NK-92 treated with Interleukin-12 subunit alpha and Interleukin-12 subunit beta, amount 100 ng/mL, for 24 hours (cell line): ENCODE measurements at places on chromosomes 12 and 14.

GRCh38 chr12:73308079-73308478 lies 1035.9 kb downstream of the TRHDE start:
- DNase-seq: no peak

DNA sequence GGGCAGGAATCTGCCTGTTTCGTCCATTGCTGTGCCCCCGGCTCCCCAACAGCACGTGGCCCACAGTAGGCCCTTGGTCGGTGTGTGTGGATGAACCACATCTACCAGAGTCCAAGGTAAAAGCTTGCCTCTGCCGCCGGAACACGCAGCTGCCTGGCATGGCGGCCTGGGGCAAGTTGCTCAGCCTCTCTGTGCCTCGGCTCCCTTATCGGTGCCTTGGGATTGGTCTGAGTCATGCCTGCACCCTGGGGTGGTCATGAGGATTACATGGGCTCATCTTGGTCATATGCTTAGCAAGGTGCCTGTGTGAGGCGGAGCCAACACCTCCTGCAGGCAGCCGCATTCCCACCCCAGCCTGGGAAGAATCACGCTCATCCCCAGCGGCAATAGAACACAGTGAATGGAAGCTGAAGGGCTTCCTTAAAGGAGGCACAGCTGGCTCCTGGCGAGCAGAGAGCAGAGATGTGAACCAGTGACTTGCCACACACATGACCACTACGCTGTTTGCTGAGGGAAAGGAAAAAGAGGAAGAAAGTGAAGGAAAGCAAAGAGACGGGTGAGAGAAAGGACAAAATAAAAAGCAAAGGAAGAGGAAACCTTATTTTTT lies 5.5 kb upstream of the SCARB1 start:
- no peak for DNase-seq

DNA sequence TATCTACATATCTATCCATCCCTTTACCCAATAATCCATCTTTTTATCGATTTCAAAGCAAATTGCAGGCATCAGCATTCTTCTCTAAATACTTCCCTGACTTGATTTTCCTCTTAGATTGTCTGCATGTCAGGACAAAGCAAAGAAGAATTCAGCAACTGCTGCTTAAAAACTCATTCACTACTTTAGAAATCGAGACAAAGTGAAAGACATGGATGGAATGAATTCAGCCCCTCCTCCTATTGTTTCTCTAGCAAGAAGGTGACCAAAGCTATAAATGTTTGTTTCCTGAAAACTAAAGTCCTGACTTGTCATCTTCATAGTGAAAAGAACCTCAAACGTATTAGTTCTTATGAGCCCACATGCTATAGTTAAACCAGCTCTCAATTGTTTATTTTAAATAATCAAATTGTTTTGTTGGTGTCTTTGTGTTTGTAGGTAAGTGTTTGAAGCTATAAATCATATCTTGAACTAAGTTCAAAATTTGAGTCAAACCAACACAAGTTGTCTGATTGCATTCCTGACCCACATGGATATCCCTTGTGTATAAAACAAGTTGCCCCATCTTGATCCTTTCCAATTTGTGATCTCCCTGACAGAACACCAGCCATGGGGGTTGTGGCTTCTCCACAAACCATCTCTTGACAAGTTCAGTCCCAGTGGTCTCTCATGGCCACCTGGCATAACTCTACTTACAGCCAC lies 58.6 kb upstream of the ARHGAP5 start:
- no peak for DNase-seq

DNA sequence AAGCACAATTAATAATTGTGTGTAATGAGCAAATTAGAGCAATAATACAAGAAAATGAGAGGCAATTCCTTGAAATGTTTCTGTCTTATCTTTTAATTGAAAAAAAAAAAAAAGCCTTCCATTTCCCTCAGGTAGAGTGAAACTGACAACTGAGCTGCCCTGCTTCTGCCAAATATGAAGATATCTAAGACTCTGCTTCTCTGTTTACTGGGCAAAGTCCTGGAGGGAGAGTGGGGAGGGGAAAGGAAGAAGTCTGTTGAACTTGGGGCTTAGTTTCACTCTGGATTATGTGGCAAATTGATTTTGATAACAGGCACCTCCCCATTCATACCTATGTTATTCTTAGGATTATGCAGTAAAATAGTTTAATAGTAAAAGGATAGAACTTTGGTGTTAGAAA lies 364.9 kb downstream of the NRXN3 start:
- no peak for DNase-seq

DNA sequence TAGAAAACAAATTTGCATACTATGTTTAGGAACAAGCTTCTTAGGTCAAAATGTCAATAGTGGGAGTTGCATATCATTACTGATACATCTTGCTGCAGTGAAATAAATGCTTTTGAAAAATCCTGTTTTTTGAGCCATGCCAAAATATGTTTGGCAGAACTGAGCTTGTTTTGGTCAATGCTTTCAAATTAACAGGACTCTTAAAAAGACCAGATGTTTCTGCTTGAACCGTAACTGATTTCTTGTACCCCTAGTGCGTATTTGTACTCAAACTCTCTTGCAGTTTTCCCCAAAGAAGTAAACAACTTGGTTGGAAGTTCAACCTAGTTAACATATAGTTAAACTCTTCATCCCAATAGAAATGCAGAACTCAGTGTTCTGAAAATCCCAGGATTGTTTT lies 3.4 kb downstream of the TRHDE start:
- no peak for DNase-seq

DNA sequence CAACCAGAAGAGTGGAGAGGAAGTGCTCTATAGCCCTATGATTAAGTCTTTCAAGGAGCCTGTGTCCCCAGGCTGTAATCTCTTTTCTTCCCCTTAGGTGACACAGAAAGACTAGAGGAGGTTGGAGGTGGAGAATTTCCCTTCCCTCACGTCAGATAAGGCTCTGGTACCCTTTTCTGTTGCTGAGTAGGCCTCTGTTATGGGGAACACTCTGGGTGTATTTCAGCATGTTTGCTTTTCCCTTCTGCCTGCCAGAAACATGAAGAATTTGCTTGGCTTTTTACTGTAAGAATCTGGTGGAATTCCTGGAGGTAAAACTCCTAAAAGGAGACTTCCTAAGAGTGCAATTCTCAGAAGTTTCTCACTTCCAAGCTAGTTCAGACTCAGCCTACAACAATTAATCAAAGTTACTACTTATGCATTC lies 58.3 kb downstream of the SIX1 start:
- DNase-seq: no peak

GRCh38 chr14:61934385-61934784 lies 172.2 kb downstream of the SNAPC1 start:
- DNase-seq: no peak
